ENCODE measurements at places on chromosomes 6 and 20. TPM values are rescaled to one million over a fixed set of nuclear protein-coding genes. Genes with fewer than 3 reads are reported as not detected.

GRCh38 chr6:6689400-6690143 lies 101.1 kb downstream of the LY86 start:
- peak overlapping the region; percentile 64 for H3K27ac ChIP-seq
- no peaks in the 10 kb centered on the region for H3K27me3 ChIP-seq
- H3K4me1 ChIP-seq, result peaks cover 46% of the 10 kb centered on the region
- H3K36me3 ChIP-seq, result no peaks in the 10 kb centered on the region
- no peak overlapping the region for H3K4me3 ChIP-seq

GRCh38 chr6:168941036-168941435 lies 312.6 kb downstream of the THBS2 start:
- H3K27me3 ChIP-seq, result no peaks in the 10 kb centered on the region
- H3K4me3 ChIP-seq, result no peak overlapping the region
- no peaks in the 10 kb centered on the region for H3K4me1 ChIP-seq
- DNase-seq, result no peak

GRCh38 chr20:44909872-44910689 lies at the start of gene PABPC1L:
Gene PABPC1L (plus strand): TSS chr20:44910060. CDS start chr20:44910144, 84 bp downstream.
- no peaks in the 10 kb centered on the region for H3K27me3 ChIP-seq
- DNase-seq, result no peak
- no peaks in the 10 kb centered on the region for H3K4me1 ChIP-seq
- peaks cover 30% of the 10 kb centered on the region for H3K36me3 ChIP-seq

DNA sequence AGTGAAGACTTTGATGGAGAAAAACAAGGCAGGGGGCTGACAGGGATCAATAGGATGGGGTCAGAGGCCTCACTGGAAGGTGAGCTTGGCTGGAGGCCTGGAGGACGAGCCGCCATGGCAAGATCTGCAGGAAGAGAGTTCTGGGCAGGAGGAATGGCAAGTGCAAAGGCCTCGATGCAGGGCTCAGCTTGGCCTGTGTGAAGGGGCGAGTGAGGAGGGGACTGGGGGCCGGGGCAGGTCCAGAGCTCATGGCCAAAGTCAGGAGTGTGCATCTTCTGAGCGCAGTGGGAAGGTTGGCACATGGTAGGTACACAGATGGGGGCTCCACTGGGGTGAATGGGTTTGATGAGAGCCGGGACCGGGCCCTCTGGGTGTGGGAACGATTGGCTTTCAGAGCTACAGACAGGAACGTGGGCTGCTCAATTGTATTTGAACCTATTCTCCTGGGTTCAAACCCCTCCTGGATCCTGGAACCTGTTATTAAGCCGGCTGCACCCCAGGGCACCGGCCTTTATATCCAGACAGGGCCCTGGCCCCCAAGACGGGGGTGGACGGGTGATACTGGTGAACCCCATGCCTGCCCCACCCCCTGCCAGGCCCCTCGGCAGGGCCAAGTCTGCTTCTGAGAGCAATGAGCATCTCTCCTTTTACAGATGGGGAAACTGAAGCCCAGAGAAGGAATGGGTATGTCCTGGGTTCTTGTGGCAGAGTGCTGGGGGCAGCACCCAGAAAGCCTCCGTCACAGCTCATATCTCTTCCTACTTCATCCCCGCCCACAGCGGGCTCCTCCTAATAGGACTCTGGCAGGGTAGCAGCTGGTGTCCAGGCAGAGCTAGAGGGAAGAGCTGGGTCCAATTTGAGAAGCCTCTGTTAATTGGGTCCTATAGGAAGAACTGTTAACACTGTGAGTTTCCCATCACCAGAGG lies 106.1 kb downstream of the CEBPB start:
- peak overlapping the region; percentile 73 for H3K27ac ChIP-seq
- H3K4me3 ChIP-seq, result no peak overlapping the region
- DNase-seq, result peak; percentile 85
- no peaks in the 10 kb centered on the region for H3K36me3 ChIP-seq
- no peaks in the 10 kb centered on the region for H3K27me3 ChIP-seq

The TAGAP gene
- 2.0 TPM for total RNA-seq

The BPHL gene
- 5.4 TPM for total RNA-seq

- H3K27me3 ChIP-seq, result no peaks in the 10 kb centered on the region
- no peak overlapping the region for H3K27ac ChIP-seq
- peaks cover 59% of the 10 kb centered on the region for H3K36me3 ChIP-seq
- no peak for DNase-seq
- H3K4me1 ChIP-seq, result no peaks in the 10 kb centered on the region
Observed at GRCh38 chr6:159778131-159778530, 11.3 kb downstream of the TCP1 start.

DNA sequence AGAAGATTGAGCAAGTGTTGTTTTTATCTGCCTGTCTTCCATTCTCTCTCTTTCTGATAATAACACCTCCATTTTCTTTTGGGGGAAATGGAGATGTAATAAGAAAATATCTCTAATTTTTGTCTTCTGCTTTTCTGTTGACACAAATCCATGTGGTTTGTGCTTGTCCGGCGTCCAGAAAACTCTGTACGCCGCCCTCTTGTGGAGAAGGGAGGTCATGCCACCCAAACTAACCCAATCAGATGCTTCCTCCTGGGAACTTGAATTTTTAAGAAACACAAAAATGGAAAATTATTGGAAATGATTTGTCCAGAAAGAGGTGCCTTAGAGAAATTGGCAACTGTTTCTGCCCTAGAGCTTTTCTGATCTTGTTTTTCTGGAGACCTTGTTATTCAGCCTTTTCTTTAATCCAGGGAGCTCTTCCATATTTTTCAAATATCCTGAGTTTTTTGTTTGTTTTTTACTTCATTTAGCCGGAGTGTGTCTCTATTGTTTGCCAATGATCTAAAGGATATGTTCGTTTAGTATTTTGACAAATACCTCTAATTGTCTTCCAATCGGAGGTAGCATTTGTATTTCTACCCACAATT lies 17.8 kb upstream of the FNDC1 start:
- H3K27me3 ChIP-seq, result no peaks in the 10 kb centered on the region
- peak; percentile 69 for DNase-seq
- no peak overlapping the region for H3K27ac ChIP-seq
- H3K4me3 ChIP-seq, result no peak overlapping the region
- H3K4me1 ChIP-seq, result no peaks in the 10 kb centered on the region

DNA sequence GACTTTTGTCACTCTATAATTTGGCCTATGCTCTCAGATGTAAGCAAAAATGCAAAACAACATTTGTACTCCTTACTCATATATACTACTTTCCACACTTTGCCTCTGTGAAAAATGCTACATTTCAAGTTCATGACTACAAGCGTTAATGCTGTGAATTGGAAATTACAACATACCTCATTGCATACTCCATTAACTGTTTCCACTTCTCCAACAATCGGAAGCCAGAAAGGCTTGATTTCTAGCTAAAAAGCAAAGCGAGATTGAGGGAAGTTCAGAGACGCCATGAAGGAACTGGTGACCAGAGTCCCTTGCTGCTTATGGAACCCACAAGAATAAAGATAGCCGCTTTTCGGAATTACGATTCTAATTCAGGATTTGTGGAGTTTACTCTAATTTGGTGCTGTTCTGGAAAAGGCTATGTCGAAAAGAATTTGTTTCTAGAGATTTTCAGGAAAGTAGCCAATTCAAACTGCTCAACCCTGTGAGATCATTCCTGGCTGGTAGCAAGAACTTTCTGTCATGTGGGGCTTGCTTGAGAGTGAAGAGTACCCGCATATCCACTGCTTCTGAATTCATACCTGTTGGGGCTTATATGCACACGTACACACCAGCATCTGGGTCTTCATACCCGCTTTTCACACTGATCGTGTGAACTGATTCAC lies 98.0 kb upstream of the CITED2 start:
- H3K27ac ChIP-seq, result peak overlapping the region; percentile 53
- no peak overlapping the region for H3K4me3 ChIP-seq
- no peak for DNase-seq
- peaks cover 25% of the 10 kb centered on the region for H3K4me1 ChIP-seq
- no peaks in the 10 kb centered on the region for H3K27me3 ChIP-seq

GRCh38 chr6:87350516-87350915 lies 5.9 kb downstream of the C6orf163 start:
- H3K27ac ChIP-seq, result no peak overlapping the region
- no peak overlapping the region for H3K4me3 ChIP-seq
- no peaks in the 10 kb centered on the region for H3K27me3 ChIP-seq
- DNase-seq, result no peak
- no peaks in the 10 kb centered on the region for H3K4me1 ChIP-seq

DNA sequence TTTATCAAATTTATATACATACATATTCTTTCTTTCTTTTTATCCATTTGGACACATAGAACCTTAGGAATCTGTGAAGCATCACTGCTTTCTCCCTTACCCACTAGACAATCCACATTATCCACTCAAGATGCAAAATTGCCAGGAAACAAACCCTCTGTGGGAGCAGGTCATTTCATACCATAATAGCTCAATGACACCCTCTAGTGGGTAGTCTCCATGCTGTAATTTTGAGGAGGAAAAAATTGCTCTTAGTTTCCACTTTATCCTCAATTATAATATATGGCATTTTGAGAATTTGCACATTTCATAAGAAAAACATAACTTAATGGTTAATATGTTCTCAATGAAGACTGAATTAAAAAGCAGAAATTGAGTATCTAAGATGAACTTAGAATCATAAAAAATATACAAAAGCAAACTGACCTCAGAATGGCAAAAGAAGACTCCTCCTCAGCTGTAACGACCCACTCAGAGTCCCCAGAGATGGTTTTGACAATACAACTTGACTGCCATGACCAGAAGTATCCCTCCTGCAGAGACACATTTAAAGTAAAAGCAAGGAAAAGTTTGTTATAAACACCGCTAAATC lies 164.1 kb downstream of the FRK start:
- H3K27me3 ChIP-seq, result no peaks in the 10 kb centered on the region
- H3K27ac ChIP-seq, result no peak overlapping the region
- no peaks in the 10 kb centered on the region for H3K4me1 ChIP-seq
- no peaks in the 10 kb centered on the region for H3K36me3 ChIP-seq

GRCh38 chr6:145189836-145190235 lies 545.5 kb downstream of the EPM2A start:
- no peak for DNase-seq
- H3K4me3 ChIP-seq, result no peak overlapping the region
- no peaks in the 10 kb centered on the region for H3K36me3 ChIP-seq
- H3K27ac ChIP-seq, result no peak overlapping the region
- H3K27me3 ChIP-seq, result no peaks in the 10 kb centered on the region
- no peaks in the 10 kb centered on the region for H3K4me1 ChIP-seq

DNA sequence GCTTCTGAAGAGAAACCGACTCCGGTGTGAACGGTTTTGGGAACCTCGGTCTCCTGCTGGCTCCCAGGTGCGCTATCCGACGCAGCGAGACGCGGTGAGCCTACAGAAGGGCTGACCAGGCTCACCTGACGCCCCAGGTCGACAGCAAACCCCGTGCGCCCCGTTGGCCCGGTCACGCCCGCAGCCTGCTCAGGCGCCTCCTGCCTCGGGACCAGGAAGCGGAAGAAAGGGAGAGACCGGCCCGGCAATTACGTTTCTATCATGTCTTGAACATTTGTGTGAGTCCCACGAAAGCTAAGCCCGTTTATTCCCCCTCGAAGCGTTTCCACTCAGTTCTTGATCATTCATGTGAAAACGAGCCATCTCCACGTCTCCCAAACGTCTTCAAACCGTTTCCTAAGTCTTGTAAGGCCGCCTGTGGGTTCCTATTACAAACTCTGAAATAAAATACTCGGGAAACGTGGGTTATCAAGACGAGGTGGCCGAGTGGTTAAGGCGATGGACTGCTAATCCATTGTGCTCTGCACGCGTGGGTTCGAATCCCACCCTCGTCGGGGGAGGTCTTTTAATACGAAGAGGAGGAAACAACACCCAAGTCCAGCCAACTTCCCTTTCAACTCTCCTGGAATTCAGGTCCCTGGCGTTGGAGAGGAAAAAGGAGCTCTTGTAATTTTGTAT lies 150.5 kb upstream of the PRSS16 start:
- H3K4me1 ChIP-seq, result peaks cover 10% of the 10 kb centered on the region
- no peak overlapping the region for H3K27ac ChIP-seq
- H3K27me3 ChIP-seq, result no peaks in the 10 kb centered on the region
- H3K36me3 ChIP-seq, result no peaks in the 10 kb centered on the region
- DNase-seq, result no peak

DNA sequence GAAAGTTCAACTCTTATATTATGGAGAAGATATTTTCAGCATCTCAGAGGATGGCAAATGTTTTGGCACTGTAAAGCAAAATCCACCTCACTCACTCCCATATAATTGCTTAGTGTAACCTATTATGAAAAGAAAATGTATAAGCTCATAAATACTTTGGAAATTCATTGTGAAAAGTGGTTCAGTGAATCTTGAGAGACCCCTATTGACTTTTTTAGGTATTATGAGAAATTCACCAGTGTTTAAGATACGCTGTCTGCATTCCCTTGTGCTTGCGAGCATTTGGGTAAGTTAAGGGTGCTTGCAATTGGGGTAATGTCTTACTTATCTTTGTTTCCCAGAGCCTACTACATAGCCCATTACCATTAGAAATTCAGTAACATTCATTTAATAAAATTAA lies 66.3 kb upstream of the BMP5 start:
- H3K36me3 ChIP-seq, result no peaks in the 10 kb centered on the region
- H3K27ac ChIP-seq, result no peak overlapping the region
- H3K4me1 ChIP-seq, result no peaks in the 10 kb centered on the region
- H3K27me3 ChIP-seq, result no peaks in the 10 kb centered on the region
- H3K4me3 ChIP-seq, result no peak overlapping the region

The TRAPPC3L gene
- total RNA-seq, result not detected

- peaks cover 18% of the 10 kb centered on the region for H3K4me1 ChIP-seq
- H3K4me3 ChIP-seq, result no peak overlapping the region
- H3K27me3 ChIP-seq, result no peaks in the 10 kb centered on the region
- no peak for DNase-seq
Observed at GRCh38 chr20:53683506-53683905, 89.9 kb upstream of the ZNF217 start.

The PDYN gene
- total RNA-seq, result not detected

DNA sequence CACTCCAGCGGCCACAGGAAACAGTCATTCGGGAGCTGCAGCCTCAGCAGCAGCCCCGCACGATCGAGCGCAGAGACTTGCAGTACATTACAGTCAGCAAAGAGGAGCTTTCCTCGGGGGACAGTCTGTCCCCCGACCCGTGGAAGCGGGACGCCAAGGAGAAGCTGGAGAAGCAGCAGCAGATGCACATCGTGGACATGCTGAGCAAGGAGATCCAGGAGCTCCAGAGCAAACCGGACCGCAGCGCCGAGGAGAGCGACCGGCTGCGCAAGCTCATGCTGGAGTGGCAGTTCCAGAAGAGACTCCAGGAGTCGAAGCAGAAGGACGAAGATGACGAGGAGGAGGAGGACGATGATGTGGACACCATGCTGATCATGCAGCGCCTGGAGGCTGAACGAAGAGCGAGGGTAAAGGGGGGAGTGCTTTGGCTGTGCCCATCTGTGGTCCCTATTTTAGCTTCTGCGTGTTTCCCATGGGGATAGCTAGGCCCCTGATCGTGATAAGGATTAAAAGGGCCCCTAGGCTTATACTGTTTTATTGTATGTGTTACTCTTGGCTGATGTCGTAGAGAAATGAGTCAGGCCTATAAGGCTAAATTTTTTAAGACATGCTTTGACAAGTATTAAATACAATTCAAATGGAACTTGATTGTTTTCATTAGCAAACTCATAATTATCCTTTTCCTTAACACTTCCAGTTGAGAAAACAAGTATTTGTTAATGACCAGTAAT lies 45.5 kb upstream of the KIF25 start:
- no peak overlapping the region for H3K27ac ChIP-seq
- H3K4me1 ChIP-seq, result no peaks in the 10 kb centered on the region
- no peak overlapping the region for H3K4me3 ChIP-seq
- H3K36me3 ChIP-seq, result peaks cover 49% of the 10 kb centered on the region
- no peak for DNase-seq
- no peaks in the 10 kb centered on the region for H3K27me3 ChIP-seq

The MRAP2 gene
- total RNA-seq, result 0.20 TPM

GRCh38 chr20:46303176-46303956 lies 4.9 kb downstream of the CDH22 start:
- H3K27ac ChIP-seq, result no peak overlapping the region
- H3K36me3 ChIP-seq, result no peaks in the 10 kb centered on the region
- no peak for DNase-seq
- no peaks in the 10 kb centered on the region for H3K4me1 ChIP-seq
- peaks cover 17% of the 10 kb centered on the region for H3K27me3 ChIP-seq

The SGK2 gene
- not detected for total RNA-seq

All from right atrium auricular region (tissue), 2 donors.